ENCODE measurements at places on chromosomes 7 and 10. TPM values are rescaled to one million over a fixed set of nuclear protein-coding genes. Genes with fewer than 3 reads are reported as not detected.

- DNase-seq, result no peak
Observed at GRCh38 chr10:36271627-36272340, 629.7 kb upstream of the FZD8 start.

- DNase-seq, result no peak
Observed at GRCh38 chr10:6841761-6842160, 261.7 kb upstream of the PRKCQ start.

DNA sequence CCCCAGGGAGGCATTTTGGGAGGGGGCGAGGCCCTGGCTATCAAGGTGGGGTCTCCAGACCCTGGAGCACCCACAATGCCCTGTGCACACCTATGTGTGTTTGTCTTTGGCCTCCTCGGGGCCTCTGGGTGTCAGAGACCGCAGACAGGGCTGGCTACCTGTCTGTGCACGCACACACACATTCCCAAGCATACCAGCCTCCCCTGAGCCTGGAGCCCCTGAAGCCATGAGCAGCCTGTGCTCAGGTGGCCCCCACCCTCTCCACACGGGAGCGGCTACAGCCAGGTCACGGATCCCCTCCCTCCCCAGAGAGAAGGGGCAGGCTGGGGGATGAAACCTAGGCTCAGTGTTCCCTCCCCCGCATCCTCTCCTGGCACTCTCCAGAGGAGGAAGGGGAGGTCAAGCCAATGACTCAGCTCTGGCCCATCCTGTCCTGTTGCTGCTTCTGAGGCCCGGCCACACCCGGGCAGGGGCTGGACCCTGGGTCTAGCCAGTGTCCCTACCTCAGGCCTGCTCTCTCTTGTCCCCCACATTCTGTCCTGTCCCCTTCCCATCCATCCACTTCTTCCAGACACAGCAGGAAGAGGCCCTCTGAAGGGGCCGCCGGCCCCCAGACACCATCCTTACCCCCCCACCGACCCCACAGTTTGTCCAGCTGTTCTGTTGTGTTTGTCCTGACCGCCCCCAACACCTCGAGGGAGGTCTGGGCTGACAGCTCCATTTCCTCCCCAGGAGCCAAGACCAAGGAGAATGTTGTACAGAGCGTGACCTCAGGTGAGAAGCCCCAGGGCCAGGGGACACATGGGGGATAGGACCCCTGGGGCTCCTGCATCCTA lies 720 bp downstream of the SNCG start:
- DNase-seq, result peak; percentile 78

The SPDYE3 gene
- total RNA-seq, result not detected

The PAX4 gene
- total RNA-seq, result not detected

- DNase-seq, result no peak
Observed at GRCh38 chr7:74405191-74405898, 48.4 kb upstream of the GTF2IRD1 start.

- DNase-seq, result peak; percentile 96
Observed at GRCh38 chr10:17216217-17216900, 11.7 kb upstream of the VIM start.

GRCh38 chr7:69780379-69780778 lies 182.1 kb downstream of the AUTS2 start:
- peak; percentile 71 for DNase-seq

- no peak for DNase-seq
Observed at GRCh38 chr10:77587416-77587790, 50.2 kb downstream of the KCNMA1 start.

The SUV39H2 gene
- total RNA-seq, result 23.8 TPM

DNA sequence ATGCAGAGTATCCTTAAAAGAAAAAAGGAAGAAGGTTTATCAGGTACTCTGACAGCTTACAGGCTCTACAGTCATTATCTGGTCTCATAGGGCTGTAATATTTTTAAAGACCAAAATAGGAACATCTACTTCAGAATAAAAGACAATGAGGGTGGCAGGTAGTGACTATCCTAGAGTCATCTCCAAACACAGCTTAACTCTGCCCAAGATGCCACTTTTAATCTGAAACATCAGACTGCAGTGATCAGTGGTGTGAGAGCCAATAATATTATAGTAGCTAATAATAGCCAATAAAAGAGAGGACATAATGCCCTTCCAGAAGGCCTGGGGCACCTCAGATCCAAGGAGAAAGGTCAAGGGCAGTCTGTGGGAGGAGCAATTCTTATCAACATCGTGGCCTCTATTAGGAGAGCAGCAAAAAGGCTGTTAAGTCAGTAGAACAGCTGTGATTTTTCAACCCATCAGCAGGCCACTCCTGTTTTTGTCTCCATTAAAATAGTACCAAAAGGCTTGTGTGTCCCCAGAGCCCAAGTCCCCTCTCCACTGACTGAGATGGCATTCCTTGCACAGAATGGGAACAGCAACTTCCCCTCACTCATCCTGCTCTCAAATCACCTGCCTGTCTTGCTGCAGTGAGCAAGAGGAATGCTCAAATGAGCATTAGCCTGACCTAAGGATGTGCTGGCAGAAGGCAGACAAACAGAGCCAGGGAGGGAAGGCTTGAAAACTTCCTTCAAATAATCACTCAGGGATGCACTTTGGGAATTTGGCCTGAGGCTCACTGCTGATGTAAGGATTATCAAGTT lies 20.7 kb upstream of the SPOCK2 start:
- peak; percentile 73 for DNase-seq

The OR2A42 gene
- total RNA-seq, result not detected

GRCh38 chr10:3760083-3760482 lies 24.9 kb downstream of the KLF6 start:
- no peak for DNase-seq

The LLCFC1 gene
- not detected for total RNA-seq

DNA sequence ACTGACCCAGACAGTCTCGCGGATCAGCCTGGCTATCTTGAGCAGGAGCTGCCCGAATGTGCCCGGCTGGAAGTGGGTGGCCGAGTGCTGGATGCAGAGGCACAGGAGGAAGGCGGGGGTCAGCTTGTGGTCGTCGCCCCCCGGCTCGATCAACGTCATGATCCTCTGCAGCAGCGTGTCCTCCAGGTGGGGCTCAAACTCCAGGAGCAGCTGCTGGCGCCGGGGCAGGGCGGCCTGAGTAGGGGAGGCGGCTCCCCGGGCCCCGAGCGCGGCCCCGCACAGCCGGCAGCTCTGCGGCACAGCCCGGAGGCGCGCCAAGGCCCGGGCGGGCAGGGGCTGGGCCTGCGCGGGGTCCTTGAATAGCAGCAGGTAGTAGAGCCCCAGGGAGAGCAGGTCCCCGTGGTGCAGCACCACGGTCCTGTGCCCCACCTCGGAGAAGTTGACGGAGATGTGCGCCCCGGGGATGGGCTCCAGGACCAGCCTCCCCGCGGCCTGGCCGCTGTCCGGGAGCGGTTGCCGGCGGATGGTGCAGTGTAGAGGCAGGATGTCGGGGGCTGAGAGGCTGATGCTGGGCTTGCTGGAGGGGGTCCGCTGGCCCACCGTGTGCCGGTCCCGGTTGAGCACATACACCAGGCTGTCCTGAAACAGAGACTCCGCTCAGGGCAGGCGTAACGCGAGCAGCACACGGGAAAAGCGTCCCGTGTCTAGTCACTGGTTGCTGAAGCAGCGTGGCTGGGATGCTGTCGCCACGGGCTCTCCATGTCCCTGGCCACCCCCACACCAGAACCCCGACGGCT lies 27.0 kb downstream of the PAPOLB start:
- DNase-seq, result no peak

GRCh38 chr10:132611986-132612385 lies 74.4 kb downstream of the INPP5A start:
- DNase-seq, result no peak

The ZPBP gene
- total RNA-seq, result not detected

DNA sequence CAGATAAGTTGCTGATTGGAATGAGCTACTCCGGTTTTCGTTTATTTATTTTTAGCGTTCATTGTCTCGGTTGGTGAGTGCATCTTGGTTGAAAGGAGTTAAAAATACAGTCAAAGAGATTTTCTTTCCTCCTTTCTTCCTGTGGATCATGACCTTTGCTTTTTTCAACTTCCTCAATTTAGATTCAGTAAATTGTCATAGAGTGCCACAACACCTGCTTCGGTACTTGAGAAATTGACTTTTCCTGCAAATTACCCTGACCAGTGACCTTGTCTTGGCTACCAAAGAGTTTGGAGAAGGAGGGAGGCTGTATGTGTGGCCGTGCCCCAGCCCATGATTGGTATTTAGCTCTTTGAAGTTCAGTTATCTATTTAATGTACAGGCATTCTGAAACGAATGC lies 128.7 kb downstream of the FAM204A start:
- DNase-seq, result no peak

The TMEM229A gene
- total RNA-seq, result not detected

DNA sequence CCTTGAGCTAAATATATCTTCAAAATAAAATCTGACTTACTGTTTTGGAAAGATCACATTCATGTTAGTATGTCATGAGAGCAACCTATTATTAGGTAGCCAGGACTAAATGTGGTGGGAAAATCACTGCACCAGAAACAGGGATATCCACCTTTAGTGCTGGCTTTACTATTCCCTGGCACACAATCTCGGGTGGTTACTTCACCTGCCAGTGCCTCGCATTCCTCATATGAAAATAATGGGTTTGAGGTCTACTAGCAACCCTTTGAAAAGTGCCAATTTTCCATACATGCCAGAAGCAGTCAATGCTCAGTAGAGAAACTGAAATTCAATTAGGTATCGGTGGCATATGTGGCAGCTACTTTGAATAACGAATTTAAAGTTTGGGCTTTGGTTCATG lies 36.8 kb downstream of the PTN start:
- no peak for DNase-seq

DNA sequence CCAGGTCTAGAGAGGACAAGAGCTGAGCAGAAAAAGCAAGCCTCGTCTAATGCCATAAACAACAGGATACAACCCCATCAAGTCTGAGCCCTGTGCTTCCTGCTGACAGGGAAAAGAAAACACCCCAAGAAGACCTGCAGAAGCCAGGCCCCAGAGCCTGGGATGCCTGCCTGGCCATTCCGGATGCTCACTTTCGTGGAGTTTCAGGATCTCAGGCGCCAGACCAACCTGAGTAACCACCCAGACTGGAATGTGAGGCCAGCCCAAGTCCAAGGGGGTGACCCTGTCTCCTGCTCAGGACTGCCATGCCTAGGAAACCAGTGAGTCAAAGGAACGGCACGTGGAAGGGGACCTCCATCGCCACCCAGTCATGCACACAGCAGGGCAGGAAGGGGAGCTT lies 74.3 kb downstream of the PLXNA4 start:
- peak; percentile 95 for DNase-seq

GRCh38 chr7:93040355-93040754 lies 77.4 kb downstream of the SAMD9 start:
- no peak for DNase-seq

DNA sequence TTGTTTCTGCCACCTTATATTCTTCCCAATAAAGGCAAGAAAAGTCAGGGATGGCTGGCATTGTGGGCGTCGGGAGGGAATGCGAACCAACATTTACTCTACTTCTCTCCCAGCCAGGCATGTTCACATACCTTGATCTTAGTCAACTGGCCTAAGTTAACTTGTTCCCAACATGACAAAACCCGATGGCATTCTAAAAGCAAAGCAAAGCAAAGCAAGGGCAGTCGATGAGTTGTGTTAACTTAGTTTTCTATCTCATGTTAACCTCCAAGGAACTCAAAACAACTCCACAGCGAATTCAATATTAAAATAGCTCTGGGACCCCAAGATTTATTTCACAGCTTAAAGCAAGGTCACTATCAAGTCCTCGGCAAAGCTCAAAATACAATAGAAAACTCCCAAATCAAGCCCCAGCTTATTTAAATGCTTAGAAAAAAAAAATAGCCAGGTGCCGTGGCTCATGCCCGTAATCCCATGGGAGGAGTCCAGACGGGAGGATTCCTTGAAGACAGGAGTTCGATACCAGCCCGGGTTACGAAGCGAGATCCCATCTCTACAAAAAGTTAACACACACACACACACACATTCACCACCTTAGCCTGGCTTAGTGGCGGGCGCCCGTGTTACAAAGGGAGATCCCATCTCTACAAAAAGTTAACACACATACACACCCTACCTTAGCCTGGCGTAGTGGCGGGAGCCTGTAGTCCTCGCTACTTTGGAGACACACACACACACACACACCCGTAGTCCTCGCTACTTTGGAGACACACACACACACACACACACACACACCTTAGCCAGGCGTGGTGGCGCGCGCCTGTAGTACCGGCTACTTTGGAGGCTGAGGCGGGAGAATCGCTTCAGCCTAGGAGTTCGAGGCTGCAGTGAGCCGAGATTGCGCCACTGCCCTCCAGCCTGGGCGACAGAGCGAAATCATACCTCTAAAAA lies 901 bp upstream of the CCNY start:
- DNase-seq, result no peak

The BBIP1 gene
- 32.1 TPM for total RNA-seq
